ENCODE measurements at places on chromosomes 1 and 21.

- DNase-seq, result no peak
- no peak overlapping the region for H3K4me3 ChIP-seq
- H3K4me1 ChIP-seq, result no peaks in the 10 kb centered on the region
- H3K27me3 ChIP-seq, result no peaks in the 10 kb centered on the region
- no peak overlapping the region for H3K27ac ChIP-seq
- H3K36me3 ChIP-seq, result no peaks in the 10 kb centered on the region
These were observed 38.2 kb downstream of the IL23R start for GRCh38 chr1:67204298-67204980.

- no peaks in the 10 kb centered on the region for H3K36me3 ChIP-seq
These were observed 486.2 kb upstream of the VAMP3 start for GRCh38 chr1:7284839-7285435.

DNA sequence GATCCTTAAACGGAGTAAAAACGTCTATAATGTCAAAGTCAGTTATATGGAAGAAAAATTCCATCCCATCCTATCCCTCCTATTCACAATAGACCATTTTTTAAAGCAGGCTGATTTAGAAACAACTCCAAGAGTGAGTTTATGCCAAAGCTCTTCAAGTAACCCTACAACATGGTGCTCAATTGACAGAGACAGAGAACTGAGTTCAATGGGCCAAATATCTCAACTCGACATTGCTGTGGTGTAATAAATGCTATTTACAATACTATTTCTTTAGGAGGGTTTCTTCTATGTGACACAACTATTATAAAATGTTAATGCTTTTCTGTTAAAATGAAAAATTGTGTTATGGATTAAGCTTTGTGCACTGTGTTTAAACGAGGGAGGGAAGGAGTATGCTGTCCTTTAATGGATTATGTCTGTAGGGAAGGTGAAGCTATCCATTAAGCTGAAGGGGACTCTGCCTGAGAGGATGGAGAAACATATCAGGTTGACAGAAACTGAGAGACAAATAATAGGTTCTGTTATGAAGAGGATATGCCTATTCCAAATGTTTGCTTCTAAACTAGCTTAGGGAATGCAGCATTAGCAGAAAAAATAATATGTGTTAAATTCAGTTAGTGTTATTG, 362.5 kb upstream of the CHRM3 start:
- H3K4me3 ChIP-seq, result no peak overlapping the region
- no peaks in the 10 kb centered on the region for H3K27me3 ChIP-seq
- no peaks in the 10 kb centered on the region for H3K36me3 ChIP-seq
- H3K4me1 ChIP-seq, result no peaks in the 10 kb centered on the region

DNA sequence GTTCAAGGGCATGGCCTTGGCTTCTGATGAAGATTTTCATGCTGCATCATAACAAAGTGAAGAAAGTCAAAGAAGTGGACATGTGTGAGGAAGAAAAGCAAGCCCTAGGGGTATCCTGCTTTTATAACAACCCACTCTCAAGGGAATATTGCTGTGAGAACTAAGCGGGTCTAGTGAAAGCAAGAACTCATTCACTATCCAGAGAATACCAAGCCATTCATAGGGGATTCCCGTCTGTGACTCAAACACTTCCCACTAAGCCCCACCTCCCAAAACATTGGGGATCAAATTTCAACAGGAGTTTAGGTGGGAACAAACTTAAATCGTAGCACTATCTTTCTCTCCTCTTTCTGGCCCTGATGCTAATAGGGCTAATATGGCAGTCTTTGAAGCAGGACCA, 98.5 kb upstream of the CTTNBP2NL start:
- H3K4me3 ChIP-seq, result no peak overlapping the region
- H3K27me3 ChIP-seq, result peaks cover 35% of the 10 kb centered on the region
- peaks cover 8% of the 10 kb centered on the region for H3K36me3 ChIP-seq
- H3K4me1 ChIP-seq, result no peaks in the 10 kb centered on the region

- H3K4me1 ChIP-seq, result no peaks in the 10 kb centered on the region
- H3K27ac ChIP-seq, result no peak overlapping the region
- no peaks in the 10 kb centered on the region for H3K36me3 ChIP-seq
- no peak for DNase-seq
- H3K4me3 ChIP-seq, result no peak overlapping the region
These were observed 171.0 kb downstream of the TGFBR3 start for GRCh38 chr1:91714867-91715381.

- no peaks in the 10 kb centered on the region for H3K4me1 ChIP-seq
- no peak overlapping the region for H3K27ac ChIP-seq
- no peak overlapping the region for H3K4me3 ChIP-seq
- H3K27me3 ChIP-seq, result no peaks in the 10 kb centered on the region
These were observed 1079.8 kb downstream of the ADGRL2 start for GRCh38 chr1:82880506-82880905.

- no peak for DNase-seq
- H3K36me3 ChIP-seq, result no peaks in the 10 kb centered on the region
- peaks cover 14% of the 10 kb centered on the region for H3K4me1 ChIP-seq
- H3K4me3 ChIP-seq, result peak overlapping the region; percentile 49
- H3K27me3 ChIP-seq, result peaks cover under 1% of the 10 kb centered on the region
- peak overlapping the region; percentile 92 for H3K27ac ChIP-seq
These were observed 79.8 kb downstream of the WDR4 start for GRCh38 chr21:42799516-42799915.

- no peaks in the 10 kb centered on the region for H3K36me3 ChIP-seq
- DNase-seq, result no peak
- H3K4me3 ChIP-seq, result no peak overlapping the region
These were observed 4.6 kb downstream of the MIB2 start for GRCh38 chr1:1619917-1620361.

- H3K36me3 ChIP-seq, result no peaks in the 10 kb centered on the region
- no peak overlapping the region for H3K27ac ChIP-seq
- no peaks in the 10 kb centered on the region for H3K4me1 ChIP-seq
- DNase-seq, result no peak
These were observed 69.2 kb upstream of the WLS start for GRCh38 chr1:68301471-68302001.

GRCh38 chr1:38586993-38587646, 272.5 kb downstream of the RRAGC start:
- H3K36me3 ChIP-seq, result no peaks in the 10 kb centered on the region
- H3K4me3 ChIP-seq, result peak overlapping the region; percentile 30
- peaks cover 16% of the 10 kb centered on the region for H3K27me3 ChIP-seq

DNA sequence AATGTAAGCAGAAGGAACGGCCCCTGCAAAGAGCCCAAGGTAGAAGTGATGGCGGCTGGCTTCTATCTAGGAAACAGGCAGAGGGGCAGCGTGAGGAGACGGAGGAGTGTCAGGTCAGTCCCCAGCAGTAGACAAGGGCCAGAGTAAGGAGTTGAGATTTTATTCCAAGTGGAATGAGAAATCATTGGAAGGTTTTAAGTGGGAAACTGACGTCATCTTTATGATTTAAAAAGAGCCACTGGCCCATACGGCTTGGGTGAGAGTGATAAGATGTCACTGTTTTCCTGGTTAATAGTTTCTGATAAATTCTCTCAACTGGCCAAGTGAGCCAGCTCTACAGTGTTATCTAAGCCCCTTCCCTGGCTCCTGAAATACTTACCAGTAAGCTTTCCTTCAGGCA, 103.2 kb upstream of the CAMK1G start:
- H3K27ac ChIP-seq, result no peak overlapping the region
- no peak overlapping the region for H3K4me3 ChIP-seq
- DNase-seq, result no peak
- H3K27me3 ChIP-seq, result peaks cover 11% of the 10 kb centered on the region
- no peaks in the 10 kb centered on the region for H3K4me1 ChIP-seq
- no peaks in the 10 kb centered on the region for H3K36me3 ChIP-seq

GRCh38 chr1:43711049-43711448, 3.7 kb downstream of the ST3GAL3 start:
- no peak overlapping the region for H3K27ac ChIP-seq
- H3K36me3 ChIP-seq, result no peaks in the 10 kb centered on the region
- no peak for DNase-seq

DNA sequence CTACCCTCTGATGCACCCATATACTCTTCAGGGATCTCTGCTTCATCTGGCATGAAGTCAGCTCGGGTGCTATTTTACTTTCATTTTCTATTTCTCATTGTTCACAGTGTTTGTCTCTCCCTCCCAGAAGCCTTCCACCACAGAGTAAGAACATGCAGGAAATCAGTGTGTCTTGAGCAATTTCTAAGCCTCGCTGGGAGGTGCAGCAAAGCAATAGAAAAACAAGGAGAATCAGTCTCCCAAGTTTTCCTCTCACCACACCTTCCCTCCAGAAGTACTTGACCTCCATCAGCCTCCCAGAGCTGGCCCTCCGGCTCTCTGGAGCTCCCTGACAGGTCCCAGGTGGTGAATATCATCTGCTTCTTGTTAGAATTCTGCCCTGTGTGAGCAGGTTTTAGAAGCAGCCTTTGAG, 594.7 kb upstream of the CAMK1G start:
- peak overlapping the region; percentile 78 for H3K27ac ChIP-seq
- peak overlapping the region; percentile 34 for H3K4me3 ChIP-seq
- no peaks in the 10 kb centered on the region for H3K36me3 ChIP-seq
- H3K4me1 ChIP-seq, result peaks cover 12% of the 10 kb centered on the region
- peaks cover 11% of the 10 kb centered on the region for H3K27me3 ChIP-seq

GRCh38 chr1:104100115-104100514, 350.4 kb downstream of the AMY1C start:
- H3K4me3 ChIP-seq, result no peak overlapping the region
- H3K36me3 ChIP-seq, result no peaks in the 10 kb centered on the region
- H3K27ac ChIP-seq, result no peak overlapping the region
- H3K27me3 ChIP-seq, result no peaks in the 10 kb centered on the region
- no peaks in the 10 kb centered on the region for H3K4me1 ChIP-seq

DNA sequence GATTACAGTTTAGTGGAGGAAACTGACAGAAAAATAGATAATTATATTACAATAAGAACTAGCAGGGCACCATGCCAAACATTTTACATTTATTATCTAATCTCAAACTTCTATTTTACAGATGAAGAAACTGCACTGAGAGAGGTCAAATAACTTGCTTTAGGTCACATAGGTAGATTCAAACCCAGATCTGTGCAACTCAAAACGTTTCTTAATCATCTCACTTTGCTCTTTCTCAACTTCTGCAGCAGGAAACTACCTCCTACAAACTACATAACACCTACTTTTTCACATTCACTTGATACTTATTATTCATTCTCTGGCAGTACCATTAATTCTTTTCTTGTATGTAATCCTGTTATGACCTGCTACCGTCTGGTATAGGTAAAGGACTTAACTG, 49.9 kb upstream of the BCL10 start:
- H3K27ac ChIP-seq, result no peak overlapping the region
- no peak overlapping the region for H3K4me3 ChIP-seq
- H3K4me1 ChIP-seq, result peaks cover 15% of the 10 kb centered on the region
- H3K36me3 ChIP-seq, result peaks cover 1% of the 10 kb centered on the region

DNA sequence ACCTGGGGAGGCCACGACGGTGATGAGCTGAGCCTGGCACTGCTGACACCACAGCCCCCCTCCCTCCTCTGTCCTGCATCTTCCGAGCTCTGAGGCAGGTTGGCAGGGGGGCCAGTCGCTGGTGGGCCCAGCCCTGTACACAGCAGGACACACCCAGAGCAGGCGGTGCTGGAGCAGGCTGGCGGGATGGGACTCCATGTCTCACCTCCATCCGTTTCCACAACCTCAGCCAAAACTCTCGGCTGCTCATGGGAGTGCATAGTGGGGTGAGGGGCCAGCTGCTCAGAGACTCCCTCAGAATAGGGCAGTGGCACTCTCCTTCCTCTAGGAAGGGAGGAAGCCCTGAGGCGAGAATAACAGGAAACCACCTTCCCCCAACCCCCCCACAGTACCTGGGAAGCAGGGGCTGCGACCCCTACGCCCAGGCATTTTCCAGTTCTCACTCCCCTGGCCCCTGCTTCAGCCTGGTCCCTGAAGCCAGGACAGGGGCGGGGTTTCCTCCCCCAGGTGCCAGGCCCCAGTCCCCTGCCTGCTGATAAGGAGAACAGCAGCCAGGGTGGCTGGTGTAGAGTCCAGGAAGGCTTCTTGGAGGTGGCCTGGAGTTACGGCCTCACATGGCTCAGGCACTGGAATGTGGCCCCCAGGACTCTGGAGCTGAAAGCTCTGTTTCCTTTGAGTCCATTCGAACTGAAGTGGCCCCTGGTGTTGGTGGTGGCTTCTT, 3.2 kb upstream of the IBA57 start:
- H3K4me1 ChIP-seq, result peaks cover 25% of the 10 kb centered on the region
- no peaks in the 10 kb centered on the region for H3K36me3 ChIP-seq
- H3K27ac ChIP-seq, result no peak overlapping the region

DNA sequence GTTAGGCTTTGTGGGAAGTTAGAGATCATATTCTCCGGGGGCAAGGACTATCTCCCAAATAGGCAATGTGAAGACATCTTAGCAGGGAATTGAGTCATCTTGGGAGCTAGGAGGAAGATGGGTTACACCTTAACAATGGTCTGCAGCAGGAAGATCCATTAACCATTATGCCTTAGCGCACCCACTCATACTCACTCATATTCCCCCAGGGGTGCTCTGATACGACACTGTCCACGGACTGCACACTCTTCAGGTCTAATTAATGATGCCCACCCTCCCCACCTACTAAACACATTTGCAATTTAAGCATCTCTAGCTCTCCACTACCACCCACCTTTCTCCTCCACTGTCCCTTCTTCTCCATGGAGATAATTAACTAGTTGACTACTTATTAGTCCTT, 857 bp upstream of the AK5 start:
- peaks cover 56% of the 10 kb centered on the region for H3K27me3 ChIP-seq
- H3K27ac ChIP-seq, result no peak overlapping the region
- peak overlapping the region; percentile 87 for H3K4me3 ChIP-seq
- no peak for DNase-seq
- peaks cover 25% of the 10 kb centered on the region for H3K4me1 ChIP-seq

GRCh38 chr1:81144240-81144825, 656.4 kb upstream of the ADGRL2 start:
- H3K27ac ChIP-seq, result no peak overlapping the region
- no peak overlapping the region for H3K4me3 ChIP-seq
- H3K36me3 ChIP-seq, result no peaks in the 10 kb centered on the region
- no peaks in the 10 kb centered on the region for H3K27me3 ChIP-seq

DNA sequence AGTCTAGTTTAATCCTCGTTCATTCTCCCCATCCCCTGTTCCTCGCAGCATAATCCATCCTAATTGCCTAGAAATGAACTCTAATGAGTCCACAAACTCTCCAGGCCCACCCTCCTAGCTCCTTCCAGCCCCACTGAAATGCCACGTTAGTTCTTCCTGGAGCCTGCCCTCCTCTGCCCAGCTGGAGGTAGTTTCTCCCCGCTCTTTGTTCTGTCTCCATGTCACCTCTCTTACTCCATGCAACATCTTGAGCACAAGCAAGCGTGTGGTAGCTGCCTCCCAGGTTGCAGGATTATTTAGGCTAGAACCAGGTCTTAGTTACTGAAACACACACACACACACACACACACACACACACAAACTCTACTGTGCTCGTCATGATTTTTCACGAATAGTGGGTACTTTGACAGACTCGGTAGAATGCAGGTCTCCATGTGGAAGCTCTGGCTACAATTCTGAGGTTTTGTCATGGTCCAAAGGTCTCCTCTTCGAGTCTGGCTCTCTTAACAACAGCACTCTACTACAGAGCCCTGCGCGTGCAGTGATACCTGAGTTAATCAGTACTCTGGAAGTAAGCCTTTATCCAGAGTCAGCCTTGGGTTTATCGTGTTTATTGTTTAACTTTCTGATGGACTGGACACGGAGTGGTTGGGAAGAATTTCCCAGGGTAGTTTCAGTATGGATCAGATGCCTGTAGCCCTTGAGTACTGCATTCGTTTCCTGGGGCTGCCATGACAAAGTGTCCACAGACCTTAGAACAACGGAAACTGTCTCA, 27.5 kb downstream of the HUNK start:
- no peak overlapping the region for H3K27ac ChIP-seq
- no peaks in the 10 kb centered on the region for H3K4me1 ChIP-seq
- H3K4me3 ChIP-seq, result no peak overlapping the region
- H3K36me3 ChIP-seq, result no peaks in the 10 kb centered on the region
- H3K27me3 ChIP-seq, result peaks cover 15% of the 10 kb centered on the region
- DNase-seq, result no peak

All from naive B cell (primary cell).